HEK293T (cell line): ENCODE measurements at places on chromosomes 7 and 10.

DNA sequence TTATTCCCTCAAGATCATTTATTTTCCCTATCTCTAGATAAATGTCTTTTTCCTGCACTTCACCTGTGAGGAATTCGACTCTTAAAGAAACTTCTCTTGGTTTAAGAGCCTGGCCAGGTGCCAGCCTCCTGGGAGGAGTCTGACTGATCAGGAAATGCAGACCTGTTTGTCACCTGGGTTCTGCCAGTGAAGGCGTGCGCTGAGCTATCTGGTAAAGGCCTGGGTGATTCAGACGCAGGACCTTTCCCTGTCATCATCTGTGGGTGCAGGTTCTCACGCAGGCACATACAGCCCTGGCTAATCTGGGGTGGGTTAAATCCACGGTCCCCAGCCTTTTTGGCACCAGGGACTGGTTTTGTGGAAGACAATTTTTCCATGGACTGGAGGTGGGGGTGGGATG lies 65.3 kb upstream of the AQP1 start:
- no peak for DNase-seq

DNA sequence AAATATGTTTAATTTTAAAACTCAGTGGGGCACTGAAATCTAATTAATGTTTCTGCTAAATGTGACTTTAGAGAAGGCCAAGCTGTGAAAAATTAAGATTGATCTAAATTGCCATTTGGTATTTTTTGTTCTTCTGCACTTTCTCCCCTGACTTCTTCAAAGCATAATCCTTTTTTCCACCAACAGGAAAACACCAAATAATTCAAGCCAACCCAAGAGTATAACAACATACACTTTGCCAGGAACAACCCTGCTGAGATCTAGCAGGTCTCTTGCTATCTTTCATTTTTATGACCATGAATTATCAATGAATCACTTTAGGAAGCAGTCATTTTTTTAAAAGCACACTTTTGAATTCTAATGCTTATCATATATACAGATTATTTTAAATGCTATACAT lies 100.1 kb downstream of the USP6NL start:
- no peak for DNase-seq

- no peak for DNase-seq
These were observed 35.6 kb upstream of the GRB10 start for GRCh38 chr7:50818324-50818723.

GRCh38 chr10:57624066-57624465 lies 643.6 kb downstream of the IPMK start:
- DNase-seq, result no peak

DNA sequence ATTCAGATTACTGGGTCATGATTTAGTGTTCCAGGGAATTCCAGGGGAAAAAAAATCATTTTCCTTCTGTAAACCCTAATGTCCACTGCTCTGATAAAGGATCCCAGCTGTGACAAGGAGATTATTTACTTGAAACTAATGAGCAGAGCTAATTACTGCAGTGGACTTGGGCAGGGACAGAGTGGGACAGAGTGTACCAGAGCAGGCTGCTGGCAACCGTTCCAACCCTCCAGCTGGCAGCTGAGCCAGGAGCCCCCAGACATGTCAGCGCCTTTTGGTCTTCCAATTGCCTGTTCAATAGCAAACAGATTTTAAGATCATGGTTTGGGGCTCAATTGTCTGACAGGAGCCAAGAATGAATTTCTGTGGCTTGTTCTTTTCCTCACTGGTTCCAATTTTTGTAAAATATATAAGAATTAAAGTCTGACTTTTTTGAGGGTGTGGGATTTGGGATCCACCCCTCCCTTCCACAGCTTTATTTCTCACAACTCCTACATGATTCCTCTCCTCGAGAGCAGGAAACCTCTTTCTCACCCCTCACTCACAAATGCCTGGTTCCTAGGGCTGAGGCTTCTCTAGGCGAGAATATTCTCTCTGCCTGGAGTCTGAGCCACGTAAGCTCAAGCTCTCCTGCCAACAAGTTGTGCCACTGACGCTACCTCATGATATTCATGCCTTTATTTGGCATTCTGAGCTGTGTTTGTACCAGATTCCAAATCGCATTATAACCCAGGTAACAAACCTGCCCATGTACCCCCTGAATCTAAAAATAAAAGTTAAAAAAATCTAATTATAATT lies 20.6 kb upstream of the FAM180A start:
- DNase-seq, result no peak

DNA sequence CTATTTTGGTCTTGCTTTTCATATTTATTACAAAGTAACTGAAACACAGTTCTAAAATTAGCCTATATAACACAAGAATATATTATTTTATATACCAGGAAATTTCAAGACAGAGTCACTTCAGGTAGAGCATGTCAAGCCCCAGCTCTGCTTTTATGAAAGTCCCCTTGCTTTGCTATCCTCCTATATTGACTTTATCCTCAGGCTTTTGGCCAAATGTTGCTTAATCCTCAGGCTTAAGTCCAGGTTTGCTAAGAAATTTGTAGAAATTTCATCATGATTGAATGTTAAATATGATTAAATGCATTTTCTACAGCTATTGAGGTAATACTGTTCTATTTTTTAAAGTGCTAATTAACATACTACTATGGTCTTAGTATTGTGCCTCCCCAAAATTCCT lies 227.6 kb downstream of the FZD1 start:
- DNase-seq, result no peak

GRCh38 chr7:99102361-99102760 lies 41.5 kb downstream of the SMURF1 start:
- no peak for DNase-seq
